ENCODE measurements at places on chromosomes 3 and 15.

DNA sequence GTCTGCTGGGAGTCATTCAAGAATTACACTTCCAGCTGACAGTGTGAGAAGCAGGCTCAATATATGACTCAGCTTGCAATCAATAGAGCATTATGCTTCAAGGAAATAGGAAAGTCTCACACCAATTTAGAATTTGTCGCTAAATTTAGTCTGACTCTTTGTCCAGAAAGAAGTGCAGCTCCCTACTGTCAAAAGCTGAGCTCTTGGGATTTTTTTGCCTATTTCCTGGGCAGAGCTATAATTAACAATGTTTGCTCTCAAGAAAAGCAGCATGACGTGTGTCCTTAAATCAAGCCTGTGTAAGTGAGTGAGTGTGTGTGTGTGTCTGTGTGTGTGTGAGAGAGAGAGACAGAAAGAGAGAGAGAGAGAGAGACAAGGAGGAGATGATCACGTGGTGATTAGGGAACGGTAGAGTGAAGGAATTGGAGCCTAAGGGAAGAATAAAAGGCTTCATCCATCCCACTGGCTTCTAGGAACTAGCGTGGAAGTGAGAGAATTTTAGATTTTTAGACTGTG, 16.4 kb upstream of the SLC35G2 start:
- DNase-seq, result no peak

GRCh38 chr15:80997692-80998091, 3.0 kb upstream of the TLNRD1 start:
- DNase-seq, result no peak

DNA sequence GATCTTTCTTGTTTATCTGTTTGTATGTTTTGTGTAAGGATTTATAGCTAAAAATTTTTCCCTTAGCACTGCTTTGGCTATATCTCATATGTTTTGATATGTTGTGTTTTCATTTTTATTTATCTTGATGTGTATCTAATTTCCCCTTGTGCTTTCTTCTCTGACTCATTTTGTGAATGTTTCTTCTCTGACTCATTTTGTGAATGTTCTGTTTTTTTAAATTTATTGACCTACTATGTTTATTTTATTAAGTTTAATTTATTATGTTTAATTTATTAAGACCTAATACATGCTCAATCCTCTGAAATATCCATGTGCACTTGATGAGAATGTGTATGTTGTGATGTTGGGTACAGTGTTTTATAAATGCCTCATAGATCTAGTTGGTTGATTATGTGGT, 793.5 kb upstream of the CADM2 start:
- DNase-seq, result no peak

DNA sequence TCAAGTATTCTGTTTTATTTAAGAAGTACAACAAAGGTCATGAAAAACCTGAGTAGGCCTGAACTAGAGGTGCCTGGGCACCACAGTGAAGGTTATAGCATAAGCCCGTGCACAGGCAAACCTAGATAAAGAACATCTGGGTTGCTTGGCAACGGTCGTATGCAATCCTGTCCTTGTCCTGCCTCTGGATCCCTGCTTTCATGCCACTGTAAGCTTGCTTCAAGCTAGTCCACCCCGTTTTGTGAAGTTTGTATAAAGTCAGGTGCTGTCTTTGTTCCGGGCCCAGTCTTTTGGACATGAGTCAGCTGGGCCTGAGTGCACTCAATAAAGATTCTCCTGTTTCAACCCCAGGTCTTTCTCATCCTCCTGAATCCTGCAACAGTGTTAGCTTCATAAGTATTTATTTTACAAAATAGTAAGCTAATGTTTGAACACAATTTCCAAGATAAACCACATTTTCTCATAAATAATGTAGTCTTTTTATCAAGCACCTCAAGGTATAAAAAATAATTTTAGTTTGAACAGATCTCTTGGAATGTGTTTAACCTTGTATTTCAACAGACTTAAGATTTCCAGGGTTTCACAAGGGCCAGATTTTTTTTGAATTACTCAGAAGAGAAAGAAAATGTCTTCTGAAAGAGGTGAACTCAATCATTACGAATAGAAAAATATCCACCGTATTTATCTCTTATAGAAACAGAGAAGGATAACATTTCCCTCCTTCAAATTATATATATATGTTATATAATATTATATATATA, 14.3 kb upstream of the SLC9C1 start:
- no peak for DNase-seq

GRCh38 chr3:24457719-24458118, 36.9 kb downstream of the THRB start:
- no peak for DNase-seq

- no peak for DNase-seq
Measured at GRCh38 chr3:114035896-114036295, 20.4 kb downstream of the CCDC191 start.

GRCh38 chr3:45704301-45704943, 15.2 kb downstream of the SACM1L start:
- DNase-seq, result no peak

- DNase-seq, result no peak
Measured at GRCh38 chr15:63544258-63545026, 40.0 kb downstream of the USP3 start.

DNA sequence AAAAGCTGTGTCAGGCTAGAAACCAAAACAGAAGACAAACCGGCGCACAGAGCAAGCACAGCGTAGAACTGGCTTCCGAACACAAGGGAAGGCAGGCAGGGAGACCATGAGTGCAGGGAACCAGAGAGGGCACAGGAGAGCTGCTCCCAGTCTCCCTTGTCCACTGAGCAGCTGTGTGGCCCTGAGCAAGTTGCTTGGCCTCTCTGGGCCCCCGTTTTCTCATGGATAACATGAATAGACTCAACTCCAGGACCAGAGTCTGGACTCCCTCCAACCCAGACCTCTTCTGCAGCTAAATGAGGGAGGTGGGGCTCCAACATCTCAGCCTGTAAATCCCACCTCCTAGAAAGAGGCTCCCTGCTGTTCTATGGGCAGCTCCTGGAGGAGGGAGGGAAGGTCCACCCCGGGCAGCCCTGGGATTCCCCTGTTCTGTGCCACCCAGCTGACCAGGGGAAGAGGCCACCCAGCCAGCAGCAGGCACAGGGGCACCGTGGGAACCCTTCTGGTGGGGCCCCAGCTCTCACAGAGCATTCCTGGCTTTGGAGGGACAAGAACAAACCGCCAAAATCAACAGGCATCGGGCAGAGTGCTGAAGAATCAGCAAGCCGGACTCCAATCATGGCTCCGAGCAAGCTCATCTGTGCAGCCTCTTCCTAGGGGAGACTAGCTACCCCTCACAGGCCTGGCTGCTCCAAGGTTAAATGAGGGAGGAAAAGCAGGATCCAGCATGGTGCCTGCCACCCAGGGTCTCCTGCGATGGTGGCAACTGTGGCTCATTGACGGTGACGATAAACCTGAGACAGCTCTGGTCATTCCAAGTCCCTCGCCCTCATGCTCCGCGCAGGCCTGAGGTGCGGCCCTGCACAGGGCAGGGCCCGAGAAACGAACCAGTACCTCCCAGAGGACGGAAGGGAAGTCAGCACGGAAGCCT, 15.1 kb downstream of the XXYLT1 start:
- no peak for DNase-seq

DNA sequence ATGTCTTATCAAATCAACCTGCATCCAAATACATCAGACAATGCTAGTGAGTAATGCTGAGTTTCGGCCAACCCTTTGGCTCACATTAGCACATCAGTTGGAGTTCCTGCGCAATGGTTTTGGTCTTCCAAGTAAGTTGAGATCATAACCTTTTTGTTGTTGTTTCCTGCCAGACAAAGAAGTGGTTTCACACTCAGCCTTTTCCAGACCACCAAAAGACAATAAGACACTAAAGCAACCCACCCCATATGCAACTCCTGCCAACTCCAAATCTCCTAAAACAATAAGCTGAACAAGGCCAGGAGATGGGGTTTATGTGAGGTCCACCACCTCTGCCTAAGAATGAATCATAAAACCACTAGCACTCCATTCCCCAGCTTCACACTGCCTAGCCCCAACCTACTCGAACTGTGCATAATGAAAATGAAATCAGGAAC, 177.0 kb downstream of the ERC2 start:
- DNase-seq, result no peak

- no peak for DNase-seq
Measured at GRCh38 chr15:83626171-83626802, 27.6 kb upstream of the ADAMTSL3 start.

DNA sequence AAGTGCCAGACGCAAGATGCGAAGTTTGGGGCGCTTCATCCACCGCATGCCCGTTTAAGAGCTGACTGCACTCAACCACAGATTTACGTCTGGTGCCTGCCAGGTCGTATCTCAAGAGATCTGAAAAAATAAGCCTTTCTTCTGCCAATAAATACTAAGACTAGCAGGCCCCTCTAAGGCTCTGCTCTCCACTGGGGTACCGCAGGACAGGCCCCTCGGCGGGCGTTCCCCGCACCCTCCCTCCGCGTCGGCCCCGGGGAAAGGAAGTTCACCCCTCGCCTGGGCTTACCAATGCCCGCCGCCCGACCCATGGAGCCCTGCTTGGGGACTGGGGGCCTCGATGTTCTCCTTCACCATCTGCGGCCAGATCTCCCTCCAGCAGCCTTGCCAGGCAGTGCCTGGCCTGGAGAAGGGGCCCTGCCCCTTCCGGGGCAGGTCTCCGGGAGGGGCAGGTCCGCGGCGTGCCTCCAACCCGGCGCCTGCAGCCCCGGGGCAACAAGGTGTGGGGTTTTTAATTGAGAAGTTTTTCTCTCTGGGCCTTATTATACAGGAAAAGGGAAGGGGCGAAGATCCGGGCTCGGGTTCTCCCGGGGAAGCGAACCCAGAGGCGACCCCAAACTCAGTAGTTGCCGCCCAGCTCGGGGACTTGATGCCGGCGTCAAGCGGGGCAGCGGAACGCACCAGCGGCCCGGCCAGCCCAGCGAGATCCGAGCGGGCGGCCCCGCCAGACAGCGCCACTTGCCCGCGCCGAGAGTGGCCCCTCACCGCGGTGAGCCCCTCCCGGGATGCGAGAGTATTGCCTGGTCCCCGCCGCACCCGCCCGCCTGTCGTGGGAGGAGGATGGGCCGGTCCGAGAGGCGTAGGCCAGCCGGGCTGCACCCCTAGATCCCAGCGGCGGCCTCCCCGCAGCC, 735 bp downstream of the GOLGA8B start:
- DNase-seq, result peak; percentile 61

DNA sequence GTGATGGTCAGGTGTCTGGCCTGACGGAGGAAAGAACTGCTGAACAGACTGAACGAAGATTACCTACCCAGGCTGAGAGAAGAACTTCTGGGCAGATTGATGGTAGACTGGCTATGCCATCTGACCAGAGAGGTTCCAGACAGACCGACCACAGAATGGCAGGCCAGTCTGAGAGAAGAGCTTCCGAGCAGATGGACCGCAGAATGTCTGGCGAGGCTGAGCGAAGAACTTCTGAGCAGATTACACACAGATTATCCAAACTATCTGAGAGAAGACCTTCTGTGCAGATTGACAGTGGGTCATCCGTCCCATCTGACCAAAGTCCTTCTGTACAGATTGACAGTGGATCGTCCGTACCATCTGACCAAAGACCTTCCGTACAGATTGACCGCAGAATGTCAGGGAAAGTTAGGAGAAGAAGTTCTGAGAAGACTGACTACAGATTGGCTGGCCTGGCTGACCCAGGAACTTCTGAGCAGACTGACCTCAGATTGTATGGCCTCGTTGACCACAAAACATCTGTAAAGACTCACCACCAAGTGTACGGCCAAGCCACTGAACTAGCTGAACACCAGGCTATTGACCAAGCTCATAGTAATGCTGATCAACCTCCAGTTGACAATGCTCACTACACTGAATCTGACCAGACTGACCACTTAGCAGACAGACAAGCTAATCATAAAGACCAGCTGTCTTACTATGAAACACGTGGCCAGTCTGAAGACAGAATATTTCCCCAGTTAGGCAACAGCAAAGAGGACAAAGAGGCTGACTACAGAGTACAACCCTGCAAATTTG, 812 bp downstream of the TEX55 start:
- no peak for DNase-seq

DNA sequence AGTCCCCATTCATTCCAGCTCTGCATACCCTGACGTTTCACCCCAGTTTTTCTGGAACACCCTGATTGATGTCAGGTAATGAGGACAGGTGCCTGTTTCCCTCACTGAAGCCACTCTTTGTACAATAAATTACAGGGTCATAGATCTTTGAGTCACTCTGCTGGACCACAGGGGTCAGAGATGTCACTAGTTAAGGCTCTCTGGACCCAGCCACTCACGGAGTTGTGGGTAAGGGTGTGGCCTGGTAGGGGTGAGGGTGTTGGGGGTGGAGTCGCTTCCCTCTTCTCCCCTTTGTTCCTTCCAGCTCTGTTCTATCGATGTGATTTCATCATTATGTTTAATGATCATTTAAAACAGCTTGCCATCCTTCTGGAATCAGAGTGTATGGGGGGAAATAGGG, 512 bp downstream of the IQCF5 start:
- DNase-seq, result no peak

DNA sequence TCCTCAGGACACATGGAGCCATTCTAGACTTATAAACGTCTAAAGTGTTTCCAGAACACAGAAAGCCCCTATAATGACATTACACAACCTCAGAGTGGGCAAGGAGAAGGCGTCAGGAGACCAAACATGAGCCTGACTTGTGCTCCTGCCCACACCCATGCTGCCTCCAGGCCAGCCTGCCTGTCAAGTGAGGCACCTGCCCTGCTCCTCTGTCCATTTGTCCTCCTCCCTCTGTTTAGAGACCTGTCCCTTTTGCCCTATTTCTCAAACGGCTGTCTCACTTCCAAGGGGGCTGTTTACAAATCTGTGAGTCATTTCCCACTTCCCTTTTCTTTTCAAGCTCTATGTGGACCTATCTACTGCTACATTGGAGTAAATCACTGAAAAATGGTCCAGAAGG, 21.0 kb downstream of the ZDHHC3 start:
- no peak for DNase-seq

DNA sequence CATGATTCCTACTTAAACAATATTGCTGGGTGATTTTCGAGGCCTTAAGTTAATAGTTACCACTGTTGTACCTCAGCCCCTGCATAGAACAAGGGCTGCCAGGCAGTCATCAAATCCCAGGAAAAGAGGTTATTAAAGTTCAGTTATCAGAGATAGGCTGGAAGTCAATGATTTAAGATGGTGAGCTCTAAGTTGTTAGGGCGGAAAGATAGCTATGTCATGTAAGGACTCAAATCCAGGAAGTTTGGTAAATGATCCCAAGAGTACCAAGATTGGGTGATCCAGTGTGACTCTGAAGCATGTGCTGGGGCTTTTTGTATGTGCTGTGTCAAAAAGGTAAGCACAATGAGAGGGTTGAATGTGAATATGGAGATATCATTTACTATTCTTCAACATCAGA, 287.9 kb downstream of the NLGN1 start:
- DNase-seq, result no peak

GRCh38 chr3:132265028-132265427, 52.2 kb upstream of the ACP3 start:
- DNase-seq, result no peak

DNA sequence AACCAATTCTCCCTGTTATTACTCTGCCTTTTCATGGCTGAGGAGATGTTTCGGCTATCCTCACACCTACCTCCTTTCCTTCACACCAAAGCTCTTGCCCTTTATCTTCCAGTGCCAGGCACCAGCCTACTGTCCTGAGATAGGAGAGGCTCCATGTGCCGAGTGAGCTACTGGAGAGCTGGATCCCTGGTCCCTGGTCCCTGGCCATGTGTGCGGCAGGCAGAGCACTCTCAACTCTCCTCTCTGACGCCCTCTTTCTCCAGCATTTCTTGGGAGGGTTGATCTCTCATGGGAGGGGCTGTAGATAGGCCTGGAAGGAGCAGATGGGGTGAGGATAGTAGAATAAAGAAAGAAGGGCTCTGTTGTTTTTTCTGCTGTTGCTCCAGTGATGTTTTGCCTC, 277.1 kb upstream of the UMPS start:
- DNase-seq, result no peak

Data from Peyer's patch (tissue), 4 donors.